ENCODE measurements at places on chromosomes 6 and 20.

GRCh38 chr20:7355051-7355450, 585.2 kb downstream of the HAO1 start:
- no peak for DNase-seq

DNA sequence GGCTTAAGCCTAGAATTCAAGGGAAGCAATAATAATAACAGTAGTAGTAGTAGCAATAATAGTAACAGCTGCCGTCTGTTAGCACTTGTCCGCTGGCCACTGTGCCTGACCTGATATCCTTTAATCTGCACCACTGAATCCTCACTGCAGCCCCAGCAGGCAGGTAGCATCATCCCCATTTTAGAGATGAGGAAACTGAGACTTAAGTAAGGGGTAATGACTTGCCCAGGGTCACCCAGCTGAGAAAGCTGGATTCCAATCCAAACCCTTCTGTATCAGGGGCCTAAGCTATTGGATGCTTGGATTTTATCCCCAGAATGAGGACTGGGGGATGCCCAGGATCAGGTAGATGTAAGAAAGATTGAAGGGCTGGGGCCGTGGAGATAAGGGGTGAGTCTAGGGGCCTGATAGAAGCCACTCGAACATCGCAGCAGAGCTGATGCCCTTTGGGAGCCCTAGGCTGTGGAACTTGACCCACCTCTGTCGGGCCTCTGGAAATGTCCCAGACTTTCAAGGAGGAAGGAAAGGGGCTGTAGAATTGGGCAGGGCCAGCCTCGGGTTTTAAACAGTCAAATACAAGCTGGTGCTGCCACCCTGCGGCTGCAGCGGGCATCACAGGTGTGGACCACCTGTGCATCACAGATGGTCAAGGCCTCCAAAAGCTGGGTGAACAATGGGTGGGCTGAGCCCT, 102.1 kb upstream of the MYL9 start:
- DNase-seq, result peak; percentile 57

- no peak for DNase-seq
Measured at GRCh38 chr6:42925248-42925857, 3.9 kb upstream of the CNPY3 start.

GRCh38 chr6:151681433-151682059, 125.9 kb upstream of the ESR1 start:
- no peak for DNase-seq

- DNase-seq, result no peak
Measured at GRCh38 chr6:158185729-158186456, 17.7 kb downstream of the GTF2H5 start.

DNA sequence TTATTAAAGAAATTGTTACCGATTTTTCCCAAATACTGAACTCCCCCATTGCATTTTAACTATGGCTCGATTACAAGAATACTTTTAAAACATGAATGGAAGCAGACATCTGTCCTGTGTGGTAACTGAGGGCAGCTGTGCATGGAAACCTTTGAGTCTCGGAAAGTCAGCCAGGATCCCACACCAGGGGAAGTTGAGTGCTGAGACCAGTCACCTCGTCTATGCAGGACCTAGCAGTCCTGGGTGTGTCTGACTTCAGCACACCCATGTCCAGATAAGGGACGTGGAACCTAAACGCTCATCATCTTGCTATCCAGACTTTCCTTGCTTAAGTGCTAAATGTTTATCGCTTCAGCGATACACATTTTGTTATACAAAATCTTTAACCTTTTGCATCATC, 6.1 kb downstream of the RIN2 start:
- DNase-seq, result no peak

DNA sequence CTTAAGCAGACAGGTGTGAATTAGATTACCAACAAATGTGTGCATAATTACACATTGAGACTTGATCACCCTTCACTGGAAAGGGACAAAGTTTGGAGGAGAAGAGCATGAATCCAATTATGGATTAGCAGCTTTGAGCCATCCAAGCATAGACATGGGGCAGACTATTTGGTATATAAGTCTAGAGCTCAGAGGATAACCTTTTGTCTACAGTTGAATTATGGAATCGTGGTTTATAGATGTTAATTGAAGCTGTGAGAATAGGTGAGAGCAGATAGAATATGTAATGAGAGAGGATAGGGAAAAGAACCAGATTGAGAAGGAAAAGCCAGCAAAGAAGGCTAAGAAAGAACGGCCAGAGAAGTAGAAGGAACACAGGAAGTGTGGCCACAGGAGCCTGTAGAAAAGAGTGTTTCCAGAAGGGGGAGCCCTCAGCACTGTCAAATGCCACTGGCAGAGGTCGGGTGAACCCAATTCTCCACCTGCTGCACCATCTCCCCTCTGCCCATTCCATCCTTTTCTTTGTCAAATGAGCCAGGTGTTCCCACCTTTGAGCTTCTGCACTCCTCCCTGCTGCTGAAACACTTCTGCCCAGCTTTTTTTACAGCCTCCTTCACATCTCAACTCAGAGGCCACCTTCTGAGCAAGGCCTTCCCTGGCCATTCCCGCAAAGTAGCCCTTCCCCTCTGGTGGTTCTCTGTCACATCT, 7.3 kb downstream of the DNTTIP1 start:
- DNase-seq, result peak; percentile 58

DNA sequence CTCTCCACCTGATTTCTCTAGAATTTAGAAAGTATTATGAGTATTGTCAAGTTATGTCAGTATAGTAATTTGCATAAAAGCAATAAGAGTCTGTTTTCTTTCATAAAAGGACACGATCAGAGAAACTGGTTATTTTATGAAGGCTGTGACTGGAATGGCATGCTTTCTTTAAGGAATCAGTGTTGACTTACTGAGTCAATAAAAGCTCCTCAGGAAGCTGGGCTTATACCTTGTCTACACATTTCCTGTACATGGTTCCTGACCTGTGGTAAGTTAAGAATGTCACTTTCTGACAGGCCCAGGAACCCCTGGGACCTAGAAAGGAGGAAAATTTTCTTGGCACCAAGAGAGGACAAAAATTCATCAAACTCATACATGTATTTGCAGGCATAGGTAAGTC, 1224.0 kb upstream of the ADGRB3 start:
- DNase-seq, result no peak

DNA sequence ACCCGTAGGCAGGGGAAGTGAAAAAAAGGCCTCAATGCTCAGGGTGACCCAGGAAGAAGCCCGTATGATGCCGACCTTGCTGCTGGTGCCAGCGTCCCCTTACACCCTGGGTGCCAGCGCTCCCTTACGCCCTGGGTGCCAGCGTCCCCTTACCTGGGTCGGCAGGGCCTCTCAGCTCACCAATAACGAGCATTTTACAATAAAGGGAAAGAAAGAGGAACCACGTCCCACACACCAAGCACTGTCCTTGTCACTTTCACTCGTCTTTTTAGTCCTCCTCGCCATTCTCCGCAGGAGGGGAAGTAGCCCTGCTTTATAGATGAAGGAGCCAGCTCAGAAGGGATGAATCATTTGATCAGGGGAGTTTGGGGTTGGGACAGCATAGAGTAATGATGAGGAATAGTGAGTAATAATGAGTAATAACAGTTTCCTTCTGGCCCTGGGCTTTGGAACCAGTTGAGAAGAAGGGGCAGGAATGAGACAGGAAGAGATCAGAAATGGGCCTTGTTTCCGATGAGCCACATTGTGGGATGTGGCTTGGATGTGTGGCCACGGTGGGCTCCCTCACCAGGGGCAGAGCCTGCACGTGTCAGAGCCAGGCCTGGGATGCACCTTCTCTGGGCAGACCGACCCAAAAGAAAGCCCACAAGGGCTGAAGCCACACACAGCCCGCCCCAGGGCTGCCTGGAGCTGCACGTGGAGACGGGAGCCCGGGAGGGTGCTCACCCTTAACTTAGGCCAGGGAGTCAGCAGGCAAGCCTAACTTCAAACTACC, 75.7 kb downstream of the SYNJ2 start:
- DNase-seq, result no peak

- no peak for DNase-seq
Measured at GRCh38 chr6:139588734-139589593, 214.5 kb upstream of the CITED2 start.

GRCh38 chr20:12318043-12318442, 400.4 kb downstream of the BTBD3 start:
- DNase-seq, result no peak

DNA sequence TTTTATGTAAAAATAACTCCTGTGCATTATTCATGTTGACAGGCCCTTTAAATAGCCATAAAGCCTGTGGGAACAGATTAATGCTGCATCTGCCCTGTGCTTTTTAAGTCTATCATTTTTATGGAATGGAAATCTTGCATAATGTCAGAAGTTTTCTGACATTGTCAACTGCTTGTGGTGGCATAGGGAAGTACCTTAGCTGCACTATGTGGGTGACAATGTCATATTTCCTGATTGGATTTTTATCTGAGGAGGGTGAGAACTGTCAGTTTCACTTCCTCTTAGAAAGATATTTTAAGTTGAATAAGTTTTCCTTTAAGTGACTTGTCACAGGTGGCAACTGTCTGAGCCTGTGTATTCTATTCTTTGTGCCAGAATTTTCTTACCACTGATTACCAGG, 267.9 kb downstream of the PLCB1 start:
- no peak for DNase-seq

DNA sequence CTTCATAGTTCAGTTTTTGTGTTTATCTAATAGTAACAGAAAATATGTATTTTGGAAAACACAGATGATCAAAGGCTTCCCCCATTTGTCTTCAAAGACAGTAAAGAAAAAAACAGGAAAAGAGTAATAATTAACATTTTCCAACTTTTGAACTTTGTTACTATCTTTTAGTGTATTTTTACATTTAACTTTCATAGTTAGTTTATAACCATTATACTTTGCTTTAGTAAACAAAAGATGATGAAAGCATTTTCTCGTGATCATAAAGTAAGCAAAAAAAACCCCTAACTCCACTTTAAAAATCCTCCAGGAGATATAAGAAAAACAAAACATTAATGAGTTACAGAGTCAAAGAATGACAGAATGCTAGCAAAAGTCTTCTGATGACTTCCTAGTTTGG, 13.6 kb upstream of the GPRC6A start:
- DNase-seq, result no peak

DNA sequence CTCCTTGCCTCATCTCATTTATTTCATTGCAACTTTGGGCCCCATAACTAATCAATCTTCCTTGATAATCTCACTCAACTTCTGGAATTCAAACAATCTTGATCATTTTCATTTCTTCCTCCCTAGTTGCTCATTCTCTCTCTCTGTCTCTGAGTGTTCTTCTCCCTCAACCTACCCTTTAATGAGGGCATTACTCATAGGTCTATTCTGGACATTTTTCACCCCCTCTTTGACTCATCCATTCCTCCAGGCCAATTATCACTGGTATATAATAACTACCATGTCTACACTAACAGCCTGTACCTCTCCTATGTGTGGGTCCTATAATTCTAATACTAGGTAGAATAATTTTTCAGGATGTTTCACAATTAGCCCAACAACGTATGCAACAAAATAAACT, 78.8 kb downstream of the COL21A1 start:
- no peak for DNase-seq

GRCh38 chr6:116215414-116215813, 38.5 kb downstream of the TSPYL4 start:
- no peak for DNase-seq

- DNase-seq, result no peak
Measured at GRCh38 chr6:98532004-98532403, 302.4 kb upstream of the POU3F2 start.

- no peak for DNase-seq
Measured at GRCh38 chr6:167532410-167533288, 207.8 kb downstream of the TTLL2 start.

DNA sequence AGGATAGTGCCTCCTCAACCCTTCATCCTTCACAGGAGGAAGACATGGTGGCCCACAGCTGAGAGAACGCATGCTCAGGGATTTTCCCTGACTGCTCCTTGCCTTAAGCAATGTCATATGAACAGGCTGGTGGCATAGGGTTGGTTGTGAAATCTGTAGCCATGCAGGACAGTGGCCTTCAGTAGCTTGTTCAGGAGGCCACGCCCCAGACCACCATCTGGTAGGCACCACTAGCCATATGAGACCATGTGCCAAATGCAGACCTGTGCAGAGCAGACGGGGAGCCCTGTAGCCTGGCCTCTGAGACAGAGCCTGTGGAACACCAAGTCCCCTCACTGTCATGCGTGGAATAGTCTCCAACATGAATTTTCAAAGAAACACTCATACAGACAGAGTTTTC, 76.5 kb downstream of the ADTRP start:
- DNase-seq, result no peak

DNA sequence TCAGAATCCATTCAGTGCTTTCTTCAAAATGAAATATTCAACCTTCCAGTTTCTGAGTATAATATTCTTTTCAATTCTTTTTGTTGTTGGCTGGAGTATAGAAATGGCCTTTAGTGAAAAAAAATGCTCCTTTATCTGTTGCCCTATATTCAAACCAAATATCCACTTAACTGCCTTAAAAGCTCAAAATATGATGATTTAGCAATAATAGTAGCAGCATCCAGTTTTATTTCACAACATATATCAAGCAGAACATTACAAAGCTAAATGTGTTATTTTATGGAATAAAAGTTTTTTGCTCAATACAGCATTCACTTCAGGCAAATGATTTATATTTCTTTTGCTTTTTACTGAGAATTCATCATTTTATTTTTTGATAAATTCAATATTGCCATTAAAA, 322.4 kb upstream of the EYS start:
- no peak for DNase-seq

DNA sequence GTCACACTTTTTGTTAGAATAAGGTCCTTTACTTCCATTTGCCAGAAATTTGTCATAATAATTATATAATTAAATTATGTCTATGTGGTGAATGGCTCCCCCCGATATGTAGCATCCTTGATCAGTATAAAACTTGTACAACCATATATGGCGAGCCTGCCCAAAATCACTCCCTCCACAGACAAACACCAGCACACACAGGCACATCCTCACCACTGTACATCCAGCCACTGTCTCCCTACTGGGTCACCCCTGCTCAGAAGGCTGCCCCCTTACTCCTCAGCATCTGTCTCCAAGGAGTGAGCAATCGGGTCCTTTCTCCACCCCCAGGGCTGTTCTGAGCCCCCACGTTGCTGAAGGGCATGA, 87.0 kb upstream of the MYL9 start:
- no peak for DNase-seq

All from activated T-cell treated with anti-CD3 and anti-CD28 coated beads for 4 hours (primary cell).